ENCODE measurements at places on chromosomes 12 and 14.

DNA sequence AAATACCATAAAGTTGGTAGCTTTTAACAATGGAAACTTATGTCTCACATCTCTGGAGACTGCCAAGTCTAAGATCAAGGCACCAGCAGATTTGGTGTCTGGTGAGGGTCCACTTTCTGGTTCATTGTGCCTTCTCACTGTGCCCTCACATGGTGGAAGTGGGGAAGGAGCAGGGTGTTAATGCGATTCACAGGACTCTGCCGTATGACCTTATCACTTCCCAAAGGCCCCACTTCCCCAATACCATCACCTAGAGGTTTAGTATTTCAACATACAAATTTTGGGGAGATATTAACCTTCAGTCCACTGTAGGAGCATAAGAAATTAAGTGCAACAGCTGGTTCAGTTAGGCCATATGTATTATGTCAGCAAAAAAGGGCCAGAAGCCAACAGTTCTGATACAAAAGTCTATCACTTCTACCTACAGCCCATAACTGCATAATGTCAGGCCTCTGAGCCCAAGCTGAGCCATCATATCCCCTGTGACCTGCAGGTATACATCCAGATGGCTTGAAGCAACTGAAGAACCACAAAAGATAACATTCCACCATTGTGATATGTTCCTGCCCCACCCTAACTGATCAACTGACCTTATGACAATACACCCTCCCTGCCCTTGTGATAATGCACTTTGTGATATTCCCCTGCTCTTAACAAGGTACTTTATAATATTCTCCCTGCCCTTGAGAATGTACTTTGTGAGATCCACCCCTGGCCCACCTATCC, 24.7 kb downstream of the DDHD1 start:
- no peak for DNase-seq

GRCh38 chr12:124833693-124834122, 30.0 kb downstream of the SCARB1 start:
- no peak for DNase-seq

DNA sequence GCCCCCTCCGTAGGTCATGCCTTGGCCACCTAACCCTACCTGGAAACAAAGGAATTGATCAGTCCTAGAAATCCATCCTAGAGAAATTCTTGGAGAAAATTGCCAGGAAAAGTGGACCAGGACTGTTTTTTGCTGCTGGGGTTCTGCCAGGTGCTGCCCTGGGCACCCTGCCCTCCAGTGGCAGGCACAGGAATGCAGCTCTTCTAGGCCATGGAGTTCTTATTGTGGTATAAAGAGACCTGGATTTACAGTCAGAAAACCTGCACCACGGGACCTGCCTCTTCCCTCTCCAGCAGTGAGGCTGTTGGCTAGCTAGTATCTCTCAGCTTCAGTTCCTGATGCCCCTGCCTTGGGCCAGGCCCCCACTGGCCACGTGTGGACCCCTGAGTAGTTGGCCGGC, 59.7 kb downstream of the SLC24A4 start:
- no peak for DNase-seq

DNA sequence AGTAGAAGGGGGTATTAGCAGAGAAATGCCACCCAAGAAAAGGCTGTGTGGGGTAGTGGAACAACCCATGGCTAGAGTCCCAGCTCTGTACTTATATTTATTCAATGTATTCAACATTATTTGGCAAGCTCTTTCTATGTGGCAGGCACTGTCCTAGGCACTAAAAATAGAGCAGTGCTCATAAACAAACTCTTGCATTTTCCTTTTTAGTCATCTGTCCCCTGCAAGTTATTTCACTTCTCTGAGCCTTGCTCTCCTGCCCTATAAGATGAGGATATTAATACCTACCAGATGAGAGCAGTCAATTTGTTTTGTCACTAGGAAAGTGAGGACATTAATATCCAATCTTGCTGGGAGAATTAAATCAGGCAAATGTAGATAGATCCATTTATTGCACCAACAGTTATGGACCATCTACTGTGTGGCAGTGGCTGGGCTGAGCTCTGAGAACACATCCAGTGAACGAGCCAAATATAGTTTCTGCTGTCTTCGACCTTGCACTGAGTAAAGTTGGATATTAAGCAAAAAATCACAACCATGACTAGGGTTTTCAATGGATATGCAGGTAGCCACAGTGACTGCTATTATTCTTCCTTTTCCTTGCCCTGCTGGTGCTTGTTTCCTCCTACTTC, 314.3 kb upstream of the TBX3 start:
- DNase-seq, result no peak

All from activated CD4-positive, alpha-beta T cell treated with anti-CD3 and anti-CD28 coated beads, Interleukin-2, amount 50 U/mL, for 1 hour (primary cell).